ENCODE measurements at places on chromosomes 12 and 14.

DNA sequence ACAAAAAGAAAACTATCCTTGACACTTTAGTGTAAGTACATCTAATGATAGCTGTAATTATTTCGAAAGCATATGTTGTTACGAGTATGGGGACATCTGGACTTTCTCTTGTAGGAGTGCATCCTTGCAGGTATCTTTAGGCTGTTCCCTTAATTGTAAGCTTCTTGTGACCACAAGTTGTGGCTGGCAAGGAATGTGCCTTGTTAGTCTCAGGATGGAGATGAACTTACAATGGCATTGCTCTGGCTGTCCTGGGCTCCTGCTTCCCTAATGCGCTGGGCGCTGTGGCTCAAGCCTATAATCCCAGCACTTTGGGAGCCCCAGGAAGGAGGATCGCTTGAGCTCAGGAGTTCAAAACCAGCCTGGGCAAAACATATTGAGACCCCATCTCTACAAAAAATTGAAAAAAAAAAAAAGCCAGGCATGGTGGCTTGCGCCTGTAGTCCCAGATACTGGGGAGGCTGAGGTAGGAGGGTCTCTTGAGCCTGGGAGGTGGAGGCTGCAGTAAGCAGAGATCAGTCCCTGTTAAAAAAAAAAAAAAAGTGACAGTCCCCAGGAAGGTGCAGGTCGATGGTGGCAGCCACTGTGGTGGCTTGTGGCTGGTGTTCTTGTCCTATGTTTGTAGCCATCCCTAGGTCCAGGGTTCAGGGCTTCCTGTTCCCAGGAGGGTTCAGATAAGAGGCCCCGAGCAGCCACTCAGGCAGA, 23.7 kb upstream of the PPP1R13B start:
- no peak for DNase-seq

DNA sequence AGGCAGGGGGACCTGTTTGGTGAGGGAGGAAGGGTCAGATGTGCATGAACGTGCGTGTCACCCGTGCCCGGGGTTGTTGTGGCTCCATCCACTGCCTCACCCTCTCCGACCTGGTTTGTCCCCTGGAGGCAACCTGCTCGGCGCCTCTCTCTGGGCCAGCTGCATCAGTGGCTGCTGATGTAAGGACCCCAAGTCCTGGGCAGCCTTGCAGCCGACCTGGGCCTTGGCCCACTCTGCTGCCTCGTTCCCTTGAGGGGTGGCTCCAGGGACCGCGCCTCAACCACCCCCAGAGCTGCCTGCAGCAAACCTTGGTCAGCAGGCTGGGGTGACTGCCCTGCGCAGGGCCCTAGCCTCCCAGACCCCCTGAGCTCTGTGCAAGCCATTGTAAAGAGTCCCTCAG, 351.7 kb downstream of the TMEM121 start:
- DNase-seq = no peak

- peak; percentile 86 for DNase-seq
Measured at GRCh38 chr12:64665514-64665913, 55.2 kb downstream of the RASSF3 start.

DNA sequence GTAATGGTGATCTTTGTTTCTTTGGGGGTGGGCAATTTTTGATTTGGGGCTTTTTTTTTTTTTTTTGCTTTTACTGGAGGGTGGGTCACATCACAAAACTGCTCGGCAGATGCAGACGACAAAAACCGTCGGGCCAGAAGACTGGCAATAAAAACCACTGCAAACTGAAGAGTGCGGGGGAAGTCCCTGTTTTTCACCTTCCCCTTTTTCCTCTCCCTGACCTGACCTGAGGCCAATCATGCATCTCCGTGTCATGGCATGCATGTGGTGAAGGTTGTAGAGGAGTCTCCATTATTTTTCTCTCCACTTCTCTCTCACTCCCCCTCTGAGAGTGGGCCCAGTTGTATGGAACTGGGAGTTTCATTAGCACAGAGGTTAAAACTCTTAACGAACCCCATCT, 57.5 kb downstream of the AP5M1 start:
- DNase-seq = no peak

- no peak for DNase-seq
Measured at GRCh38 chr12:54370171-54370730, 6.0 kb upstream of the GPR84 start.
